ENCODE measurements at places on chromosomes 12 and 14. TPM values are rescaled to one million over a fixed set of nuclear protein-coding genes. Genes with fewer than 3 reads are reported as not detected.
A peak's percentile ranks its signal among the peaks of the same experiment; 100 is the strongest.

CMKLR1 gene
- not detected for total RNA-seq

TMEM30B gene
- 3.0 TPM for total RNA-seq

- no peak for DNase-seq
Measured at GRCh38 chr12:91111366-91112325, at the start of gene LUM. TSS of gene LUM (minus strand) at chr12:91111494. CDS start at chr12:91108979, 2,515 bp downstream.

- no peak for DNase-seq
Measured at GRCh38 chr14:45185100-45185814, 49.5 kb downstream of the FANCM start.

GRCh38 chr12:109459247-109459646, 17.9 kb downstream of the KCTD10 start:
- DNase-seq: no peak

- DNase-seq: no peak
Measured at GRCh38 chr12:77025782-77026314, 39.5 kb downstream of the E2F7 start.

DNA sequence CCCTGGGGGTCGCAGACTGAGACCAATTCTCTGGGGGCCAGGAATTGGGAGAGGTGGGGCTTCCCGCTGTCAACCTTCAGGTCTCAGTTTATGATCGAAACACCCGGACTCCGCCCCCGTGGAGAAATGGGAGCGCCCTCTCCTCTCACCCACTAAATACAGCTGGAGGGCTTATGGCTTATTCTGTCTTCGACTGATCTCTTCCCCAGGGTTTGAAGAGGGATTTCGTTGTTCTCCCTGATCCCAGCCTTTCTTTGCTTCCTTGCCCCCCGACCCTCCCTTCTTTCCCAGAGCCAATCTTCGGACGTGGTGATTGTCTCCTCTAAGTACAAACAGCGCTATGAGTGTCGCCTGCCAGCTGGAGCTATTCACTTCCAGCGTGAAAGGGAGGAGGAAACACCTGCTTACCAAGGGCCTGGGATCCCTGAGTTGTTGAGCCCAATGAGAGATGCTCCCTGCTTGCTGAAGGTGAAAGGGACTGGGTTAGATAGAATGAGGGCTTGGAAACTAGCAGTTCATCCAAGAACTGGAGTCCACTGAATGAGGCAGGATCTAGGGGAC, 607 bp downstream of the OS9 start:
- DNase-seq: peak; percentile 14

- DNase-seq: no peak
Measured at GRCh38 chr14:60278350-60278749, 29.3 kb downstream of the PPM1A start.

DNA sequence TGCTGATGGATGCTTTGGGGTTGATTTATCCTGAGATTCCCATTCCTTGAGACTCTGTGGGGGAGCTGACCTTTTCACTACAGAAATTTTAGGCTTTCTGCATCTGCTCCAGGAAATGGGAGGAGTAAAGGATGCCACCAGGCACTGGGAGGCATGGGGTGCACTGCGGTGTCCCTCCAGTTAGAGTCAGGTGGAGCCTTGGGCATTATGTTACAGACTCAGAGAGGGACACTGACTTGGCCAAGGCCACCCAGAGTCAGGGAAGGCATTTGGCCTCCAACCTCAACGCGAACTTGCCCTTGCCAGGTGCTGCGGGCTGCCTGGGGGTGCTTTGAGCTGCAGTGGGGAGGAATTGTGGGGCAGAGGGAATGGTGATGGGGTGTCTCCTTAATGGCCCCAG, 58.0 kb upstream of the TBX3 start:
- DNase-seq: no peak

DNA sequence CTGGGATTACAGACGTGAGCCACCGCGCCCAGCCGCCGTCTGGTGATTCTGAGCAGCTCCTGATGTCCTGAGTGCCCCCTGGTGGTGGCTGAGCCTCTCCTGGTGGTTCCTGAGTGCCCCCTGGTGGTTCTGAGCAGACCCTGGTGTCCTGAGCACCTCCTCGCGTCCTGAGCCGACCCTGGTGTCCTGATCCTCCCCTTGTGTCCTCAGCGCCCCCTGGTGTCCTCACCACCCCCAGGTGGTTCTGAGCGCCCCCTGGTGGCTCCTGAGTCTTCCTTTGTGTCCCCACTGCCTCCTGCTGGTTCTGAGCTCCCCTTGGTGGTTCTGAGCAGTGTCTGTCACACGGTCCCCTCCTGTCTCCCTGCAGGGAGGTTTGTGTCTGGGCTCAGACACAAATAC, 1304.9 kb downstream of the TMEM121 start:
- DNase-seq: peak; percentile 75

DNA sequence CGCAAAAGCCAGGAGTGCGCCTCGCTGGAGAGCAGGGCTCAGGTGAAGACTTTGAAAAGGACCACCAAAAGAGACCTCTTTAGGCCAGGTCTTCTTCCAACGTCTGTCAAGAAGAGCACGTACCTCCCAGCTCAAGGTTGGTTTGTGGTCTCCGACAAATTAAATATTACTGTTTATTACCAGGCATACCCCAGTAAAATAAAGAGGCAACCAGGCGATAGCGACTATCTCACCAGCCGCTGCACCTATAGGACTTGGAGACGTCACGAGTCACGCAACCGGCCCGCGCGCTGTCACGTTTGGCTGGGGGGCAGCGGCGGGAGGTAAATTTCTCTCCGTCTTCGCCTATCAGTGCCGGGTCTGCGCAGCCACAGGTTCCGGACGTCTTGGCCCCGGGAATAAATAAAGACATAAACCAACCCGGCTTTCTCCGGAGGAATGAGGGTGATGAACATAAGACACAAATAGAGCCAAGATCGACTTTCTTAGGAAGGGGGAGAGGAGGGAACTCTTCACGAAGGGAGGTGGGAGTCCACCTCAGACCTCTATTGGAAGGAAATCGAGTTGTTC, 2.0 kb upstream of the TBX5 start:
- DNase-seq: no peak

GRCh38 chr14:65750906-65751305, 338.4 kb downstream of the FUT8 start:
- no peak for DNase-seq
